CD4-positive, alpha-beta T cell treated with Interleukin-1 beta for 1 hour (primary cell): ENCODE measurements at places on chromosomes 6 and 20.

DNA sequence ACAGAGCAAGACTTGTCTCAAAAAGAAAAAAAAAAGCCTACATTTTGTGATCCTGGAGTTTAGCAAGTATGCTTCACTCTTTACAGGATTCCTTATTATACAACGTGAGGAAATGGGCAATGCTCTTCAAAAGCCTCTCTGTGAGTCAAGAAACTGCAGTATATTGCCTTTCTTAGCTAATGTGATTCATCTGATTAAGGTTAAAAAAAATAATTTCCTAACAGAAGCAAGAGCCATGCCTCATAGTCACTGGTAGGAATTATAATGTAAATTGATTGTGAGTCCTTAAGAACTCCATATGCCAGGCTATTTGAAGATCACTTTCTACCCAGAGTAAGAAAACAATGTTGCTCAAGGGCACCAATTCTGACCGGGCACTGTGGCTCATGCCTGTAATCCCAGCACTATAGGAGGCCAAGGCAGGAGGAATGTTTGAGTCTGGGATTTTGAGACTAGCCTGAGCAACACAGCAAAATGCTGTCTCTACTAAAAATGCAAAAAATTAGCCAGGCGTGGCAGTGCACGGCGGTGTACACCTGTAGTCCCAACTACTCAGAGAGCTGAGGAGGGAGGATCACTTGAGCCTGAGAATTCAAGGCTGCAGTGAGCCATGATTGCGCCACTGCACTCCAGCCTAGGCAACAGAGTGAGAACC lies 43.3 kb downstream of the SLC26A8 start:
- no peak for DNase-seq

DNA sequence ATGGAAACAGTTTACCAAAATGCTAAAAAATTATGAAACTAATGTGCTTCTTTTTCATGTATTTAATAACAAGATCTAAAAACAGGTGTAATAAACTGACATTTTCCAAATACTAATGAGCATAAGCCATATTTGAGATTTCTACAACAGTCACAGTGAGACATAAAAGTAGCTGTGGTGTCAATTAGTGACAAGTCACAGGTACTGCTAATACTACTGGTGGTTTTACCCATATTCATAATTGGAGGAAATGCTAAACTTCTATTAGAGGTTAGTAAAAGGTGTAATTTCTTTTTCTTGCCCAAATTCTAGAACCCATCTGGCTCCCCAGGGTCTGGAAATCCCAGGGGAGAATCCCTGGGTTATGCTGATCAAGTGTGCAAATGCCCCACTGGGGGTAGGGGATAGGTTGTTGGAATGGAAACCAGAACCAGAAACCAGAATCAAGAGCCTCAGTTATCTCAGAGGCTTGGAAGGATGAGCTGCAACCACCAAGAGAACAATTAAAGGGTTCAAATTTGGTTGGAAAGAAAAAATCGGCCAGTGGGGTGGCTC lies 7.1 kb upstream of the GTF2H4 start:
- DNase-seq: no peak

DNA sequence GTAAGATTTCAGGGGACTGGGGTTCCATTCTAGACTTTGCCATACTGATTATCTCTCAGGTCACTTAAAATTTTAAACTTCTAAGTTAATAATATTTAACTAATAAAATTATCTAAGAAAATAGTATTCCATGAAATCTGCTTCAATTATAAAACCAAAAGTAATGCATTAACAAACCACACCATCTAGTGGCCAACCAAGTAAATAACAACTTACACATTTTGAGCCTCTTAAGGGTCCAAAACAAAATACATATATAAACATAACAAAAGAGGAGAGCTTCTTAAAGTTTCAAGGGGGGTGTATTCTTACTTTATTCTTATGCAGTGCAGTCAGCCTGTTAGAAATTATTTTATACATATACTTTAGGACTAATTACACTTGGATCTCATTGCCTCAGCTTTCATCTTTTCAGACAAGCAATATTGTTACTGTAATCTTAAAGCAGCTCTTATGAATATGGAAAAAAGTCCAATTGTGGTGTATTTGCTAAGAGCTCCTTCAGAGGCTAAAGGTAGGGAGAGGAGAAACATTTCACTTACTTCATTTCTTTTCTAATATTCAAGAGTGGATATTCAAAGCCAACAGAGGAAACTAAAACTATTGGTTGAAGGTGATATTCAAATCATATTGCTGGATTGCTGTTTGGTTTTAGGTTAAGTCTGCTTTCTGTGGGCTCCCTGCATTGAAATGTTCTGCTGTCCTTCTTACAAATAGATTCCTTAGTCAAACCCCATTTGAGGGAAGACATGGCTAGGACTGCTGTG lies 199.7 kb upstream of the SIM1 start:
- DNase-seq: peak; percentile 40

GRCh38 chr6:27837625-27838057 lies 74.6 kb downstream of the OR2B2 start:
- DNase-seq: no peak

- DNase-seq: no peak
Observed at GRCh38 chr6:72811971-72812421, 190.1 kb downstream of the KCNQ5 start.
